HFFc6 (cell line): ENCODE measurements at places on chromosomes 5 and 9.

GRCh38 chr5:40383749-40384651 is 295.7 kb upstream of the PTGER4 start:
- DNase-seq = peak; percentile 80

- DNase-seq = peak; percentile 7
Measured at GRCh38 chr5:150751096-150751891, 7.5 kb downstream of the DCTN4 start.

DNA sequence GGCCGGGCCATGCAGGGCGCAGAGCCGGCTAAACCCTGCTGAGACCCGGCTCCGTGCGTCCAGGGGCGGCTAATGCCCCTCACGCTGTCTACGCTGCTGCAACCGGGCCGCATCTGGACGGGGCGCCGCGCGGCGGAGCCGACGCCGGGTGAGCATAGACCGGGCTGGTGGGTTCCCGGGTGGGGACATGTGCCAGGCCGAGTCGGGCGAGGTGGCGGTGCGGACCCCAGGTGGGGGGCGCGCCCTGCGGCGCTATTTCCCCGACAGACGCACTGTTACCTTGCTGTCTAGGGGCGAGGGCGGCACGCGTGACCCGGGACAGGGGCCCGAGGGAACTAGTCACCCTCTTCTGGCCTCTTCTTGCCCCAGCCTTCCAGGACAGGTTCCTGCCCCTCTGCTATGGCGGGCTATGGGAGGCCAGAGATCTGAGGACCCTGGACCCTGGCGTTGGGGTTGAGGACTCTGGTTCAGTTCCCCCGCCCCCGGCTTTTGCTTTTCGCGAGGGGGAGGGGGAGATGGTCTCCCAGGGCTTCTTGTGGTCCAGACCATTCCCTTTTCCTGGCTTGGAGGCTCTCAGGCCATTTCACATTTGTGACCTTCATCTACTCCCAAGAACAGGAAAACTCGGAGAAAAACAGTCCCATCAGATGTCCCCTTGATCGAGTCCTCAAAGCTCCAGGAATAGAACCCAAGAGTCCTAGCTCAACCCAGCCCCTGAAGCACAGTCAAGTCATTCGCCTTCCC is 536 bp downstream of the SLC27A4 start:
- DNase-seq = no peak

- peak; percentile 76 for DNase-seq
Measured at GRCh38 chr9:127869310-127870152, 7.9 kb downstream of the AK1 start.

DNA sequence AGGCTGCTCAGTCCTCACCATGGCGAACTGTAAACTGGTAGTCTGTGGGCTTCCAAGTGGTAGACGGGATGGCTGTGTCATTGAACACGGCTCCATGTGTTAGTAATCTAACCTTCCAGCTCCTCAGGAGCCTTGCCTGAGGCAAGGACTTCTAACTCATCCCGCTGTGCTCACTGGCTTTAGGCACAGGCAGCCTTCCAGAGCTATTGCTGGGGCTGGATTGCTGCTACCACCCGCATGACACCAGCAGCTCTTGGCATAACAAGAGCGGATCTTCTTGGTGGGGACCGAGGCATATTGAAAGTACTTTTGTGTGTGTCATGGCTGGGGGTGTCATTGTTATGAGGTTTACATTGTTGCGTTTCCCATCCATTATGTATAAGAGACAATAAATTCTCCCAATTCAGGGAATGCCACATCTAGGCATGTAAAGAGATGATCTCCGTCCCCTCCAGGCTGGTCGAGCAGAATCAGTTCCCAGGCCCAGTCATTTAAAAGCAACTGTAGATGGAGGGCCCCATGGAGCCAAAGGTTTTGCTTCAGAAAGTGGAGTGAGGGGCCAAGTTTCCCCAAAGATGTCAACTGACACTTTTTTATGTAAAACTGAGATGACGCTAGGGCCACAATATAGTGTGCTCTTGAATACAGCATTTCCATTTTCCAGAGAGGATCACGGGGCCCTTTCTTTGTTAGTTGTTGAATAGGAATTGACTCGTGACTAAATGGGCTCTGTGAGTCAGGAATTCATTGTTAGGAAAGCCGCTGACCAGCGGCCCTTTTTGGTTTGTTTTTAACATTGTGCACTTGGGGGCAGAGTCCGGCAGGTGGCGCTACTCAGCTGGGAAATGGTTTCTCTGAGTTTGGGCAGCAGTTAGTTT is 759.5 kb downstream of the TAF11L14 start:
- DNase-seq = peak; percentile 13

DNA sequence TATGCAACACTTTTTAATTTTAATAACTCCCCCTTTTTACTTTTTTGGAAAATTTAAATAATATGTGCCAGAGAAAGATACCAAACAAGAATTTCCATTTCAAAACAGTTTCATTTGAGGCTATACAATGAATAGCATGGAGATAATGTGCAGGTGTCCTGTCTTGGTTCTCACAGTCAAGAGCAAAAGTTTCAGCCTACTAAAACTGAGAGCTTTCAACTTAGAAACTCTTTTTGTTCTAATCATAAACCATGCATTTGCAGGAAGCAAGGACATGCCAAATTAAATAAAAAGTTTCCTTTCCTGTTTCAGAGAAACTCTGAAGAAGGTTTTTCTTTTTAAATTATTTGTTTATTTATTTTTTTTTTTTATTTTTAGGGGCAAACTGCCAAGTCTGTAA is 1165.6 kb upstream of the SEMA6A start:
- no peak for DNase-seq

DNA sequence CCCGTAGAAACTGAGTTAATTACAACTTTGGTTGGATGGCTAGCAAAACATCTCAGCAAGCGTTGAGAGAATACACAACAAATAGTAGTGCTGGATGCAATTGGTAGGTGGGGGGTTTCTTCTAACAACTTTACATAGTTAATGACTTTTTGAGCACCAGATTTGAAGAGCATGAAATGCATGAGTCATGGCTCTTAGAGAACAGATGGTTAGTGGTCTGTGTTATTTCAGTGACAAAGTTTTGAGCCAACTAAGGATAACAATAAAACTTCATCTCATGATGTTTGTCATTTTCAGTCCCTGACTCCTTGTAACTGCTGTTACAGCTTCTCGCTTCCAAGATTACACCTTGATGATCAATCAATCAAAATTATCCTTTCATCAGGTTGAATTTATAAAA is 399.0 kb upstream of the BRINP1 start:
- no peak for DNase-seq

GRCh38 chr5:128539038-128539429 is 989 bp upstream of the FBN2 start:
- DNase-seq = no peak

GRCh38 chr9:33220681-33221567 is 19.0 kb upstream of the SPINK4 start:
- no peak for DNase-seq

DNA sequence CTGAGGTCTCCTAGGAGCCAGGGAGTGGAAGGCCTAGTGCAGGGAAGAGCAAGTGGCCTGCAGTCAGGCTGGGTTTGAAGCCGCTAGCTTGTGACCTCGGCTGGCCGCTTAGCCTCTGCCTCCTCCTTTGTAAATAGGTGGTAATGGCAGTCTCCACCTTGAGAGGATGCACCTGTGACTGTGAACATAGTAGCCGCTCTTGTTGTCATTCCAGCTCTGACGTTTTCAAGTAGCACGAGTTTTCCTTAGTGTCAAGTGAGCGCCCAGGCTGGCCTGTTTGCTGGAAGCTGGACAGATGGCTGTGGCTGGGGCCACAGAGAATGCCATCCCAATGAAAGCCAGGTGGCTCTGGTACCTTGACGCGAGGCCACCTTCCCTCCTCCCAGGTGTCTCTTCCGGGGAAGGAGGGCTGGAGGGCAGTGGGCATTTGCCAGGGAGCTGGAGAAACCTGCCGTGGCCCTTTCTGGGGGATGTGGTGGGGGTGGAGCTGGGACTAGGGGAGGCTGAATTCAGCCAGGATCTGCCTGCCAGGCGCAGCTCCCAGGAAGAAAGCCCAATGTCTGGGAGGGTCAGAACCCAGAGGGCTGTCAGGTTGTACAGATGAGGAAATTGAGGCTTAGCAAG is 2.5 kb downstream of the ASS1 start:
- no peak for DNase-seq

DNA sequence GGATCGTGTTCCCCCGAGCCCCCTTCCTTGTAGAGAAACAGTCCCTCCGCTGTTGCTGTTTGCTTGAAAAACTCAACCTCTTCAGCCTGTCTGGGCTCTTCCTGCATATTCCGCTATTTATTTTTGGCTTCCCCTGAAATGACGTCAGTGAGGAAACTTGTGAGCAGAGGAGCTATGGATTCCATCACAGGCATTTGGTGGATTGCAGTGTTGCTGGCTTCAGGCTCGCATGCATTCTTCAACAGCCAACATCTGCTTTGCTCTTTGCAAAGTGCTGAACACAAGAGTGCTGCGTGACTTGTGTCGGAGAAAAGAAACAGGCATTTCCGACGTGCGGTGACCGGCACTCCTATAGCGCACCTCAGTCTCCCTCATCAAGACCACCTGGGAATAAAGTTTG is 232.7 kb downstream of the RFK start:
- DNase-seq = peak; percentile 26

GRCh38 chr5:55467862-55468551 is 66.8 kb downstream of the PLPP1 start:
- DNase-seq = no peak

DNA sequence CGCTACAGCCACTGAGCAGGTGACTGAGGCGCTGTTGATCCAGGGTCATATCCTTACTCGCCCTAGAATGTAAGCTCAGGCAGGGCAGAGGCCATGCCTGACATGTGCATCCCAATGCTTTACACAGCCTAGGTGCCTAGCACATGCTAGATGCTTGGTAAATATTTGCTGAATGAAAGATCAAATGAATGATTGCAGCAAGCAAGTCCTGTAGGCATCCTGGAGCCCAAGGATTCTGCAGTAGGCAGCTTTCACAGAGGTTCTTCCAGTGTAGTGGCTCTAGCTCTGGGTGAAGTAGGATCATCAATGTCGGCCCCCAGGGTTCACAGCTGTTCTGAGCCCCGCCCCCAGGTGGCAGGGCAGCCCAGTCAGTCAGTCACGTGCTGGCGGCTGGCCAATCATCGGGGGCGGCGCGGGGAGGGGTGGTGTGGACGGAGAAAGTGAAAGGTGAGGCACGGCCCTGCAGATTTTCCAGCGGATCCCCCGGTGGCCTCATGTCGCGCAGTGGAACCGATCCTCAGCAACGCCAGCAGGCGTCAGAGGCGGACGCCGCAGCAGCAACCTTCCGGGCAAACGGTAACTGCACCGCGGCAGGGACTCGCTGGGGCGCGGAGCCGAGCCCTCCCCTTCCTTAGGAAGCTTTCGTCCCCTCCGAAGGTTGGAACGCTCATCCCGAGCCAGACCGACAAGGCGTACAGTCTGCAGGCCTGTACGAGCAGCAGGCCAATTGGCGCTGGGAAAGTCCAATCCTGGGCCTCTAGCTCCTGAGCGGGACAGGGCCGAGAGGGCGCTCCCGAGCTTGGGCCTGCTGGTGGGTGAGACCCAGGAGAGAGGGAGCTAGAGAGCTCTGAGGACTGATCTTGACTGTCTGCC is at the start of gene GALT:
GALT (plus strand) TSS at position 465 of the 873 bp plus-strand sequence; CDS start at position 495, 30 bp downstream.
- peak; percentile 81 for DNase-seq

DNA sequence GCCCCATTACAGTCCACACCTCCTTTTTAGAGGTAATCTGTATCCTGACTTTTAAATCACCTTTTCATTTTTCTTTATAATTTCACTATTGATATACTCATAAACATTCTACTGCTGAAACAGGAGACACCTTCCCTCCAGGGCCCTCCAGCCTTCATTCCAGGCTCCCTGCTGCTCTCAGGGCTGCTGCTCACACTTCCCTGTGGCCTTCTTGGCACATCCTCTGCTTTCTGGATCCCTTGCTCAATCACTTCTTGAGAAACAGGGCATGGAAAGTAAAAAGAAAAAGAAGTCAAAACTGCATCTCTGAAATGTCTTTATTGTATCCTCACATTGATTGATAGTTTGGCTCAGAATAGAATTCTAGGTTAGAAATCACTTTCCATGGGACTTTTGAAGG is 19.3 kb upstream of the WNT8A start:
- DNase-seq = no peak

GRCh38 chr9:107933097-107933496 is 443.5 kb upstream of the KLF4 start:
- DNase-seq = no peak

- DNase-seq = no peak
Measured at GRCh38 chr9:89357331-89358197, 39.3 kb downstream of the SECISBP2 start.

DNA sequence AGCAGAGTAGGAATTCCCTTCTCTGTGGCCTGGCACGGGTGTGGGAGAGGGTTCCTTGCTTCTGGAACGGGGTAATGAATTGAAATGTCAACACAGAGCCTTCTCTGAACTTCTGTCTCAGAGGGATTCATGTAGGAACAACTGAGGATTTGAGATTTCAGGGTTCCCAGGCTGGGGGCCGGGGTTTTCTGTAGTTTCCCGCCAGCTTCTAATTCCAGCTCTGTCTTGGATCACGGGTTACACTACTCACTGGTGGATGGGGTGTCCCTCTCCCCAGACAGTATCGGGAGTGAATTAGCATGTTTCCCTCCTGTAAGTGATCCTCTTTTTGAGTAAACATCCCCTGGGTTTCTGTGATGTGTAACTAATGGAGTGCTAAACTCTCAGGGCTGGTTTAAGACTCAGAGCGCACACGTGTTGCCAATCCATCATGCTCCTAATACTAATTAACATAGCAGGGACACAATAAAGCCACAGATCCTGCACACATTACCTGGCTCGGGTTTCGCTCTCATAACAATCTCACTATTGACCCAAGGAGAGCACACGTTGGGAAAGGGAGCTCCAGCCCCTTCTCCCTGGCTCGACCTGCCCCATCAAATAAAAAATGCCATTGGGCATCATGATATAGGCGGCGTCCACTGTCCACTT is 18.1 kb upstream of the DMRT2 start:
- no peak for DNase-seq

DNA sequence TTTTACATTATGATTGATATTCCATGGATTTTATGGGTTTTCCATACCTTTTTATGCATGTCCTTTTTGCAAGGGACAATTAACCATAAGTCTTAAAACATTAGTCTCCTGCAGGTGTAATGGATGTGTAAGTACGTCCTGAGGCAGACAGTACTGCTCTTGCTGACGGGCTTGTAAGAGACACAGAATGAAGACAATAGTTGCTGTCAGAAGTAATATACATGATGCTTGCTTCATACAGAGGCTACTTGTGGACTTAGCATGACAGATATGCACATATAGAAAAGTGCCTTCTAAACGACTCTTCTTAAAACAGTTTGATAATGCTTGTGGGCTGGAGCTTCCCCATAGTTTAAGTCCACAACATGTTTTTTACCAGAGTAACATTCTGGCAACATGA is 182.7 kb downstream of the SPATA31D1 start:
- DNase-seq = no peak

- no peak for DNase-seq
Measured at GRCh38 chr5:111494355-111494999, 17.9 kb downstream of the STARD4 start.

DNA sequence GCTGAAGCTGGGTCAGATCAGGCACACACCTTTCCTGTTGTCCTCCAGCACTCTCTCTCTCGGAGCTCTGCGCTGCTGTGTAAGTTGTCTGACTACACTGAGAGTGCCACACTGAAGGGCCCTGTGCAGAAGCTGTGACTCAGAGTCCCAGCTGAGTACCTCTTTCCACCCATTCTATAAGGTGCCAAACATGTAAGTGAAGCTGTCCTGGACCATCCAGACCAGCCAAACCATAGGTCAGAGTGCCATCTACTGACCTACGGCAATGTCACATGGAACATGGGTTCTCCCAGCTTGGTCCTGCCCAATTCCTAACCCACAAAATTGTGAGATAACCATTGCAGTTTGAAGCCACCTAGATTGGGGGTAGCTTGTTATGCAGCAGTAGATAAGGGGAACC is 68.2 kb downstream of the ADCY2 start:
- DNase-seq = no peak

- DNase-seq = no peak
Measured at GRCh38 chr9:126386088-126386487, 59.5 kb downstream of the MVB12B start.

GRCh38 chr5:132807163-132807838 is 5.8 kb upstream of the SOWAHA start:
- no peak for DNase-seq
